SK-N-SH (cell line): ENCODE measurements at places on chromosomes 16 and 17.

- no peaks in the 10 kb centered on the region for H3K27me3 ChIP-seq
- H3K4me1 ChIP-seq = no peaks in the 10 kb centered on the region
- H3K36me3 ChIP-seq = no peaks in the 10 kb centered on the region
- no peak overlapping the region for H3K27ac ChIP-seq
- DNase-seq = no peak
These were observed 142.5 kb upstream of the ELAC2 start for GRCh38 chr17:13160296-13160695.

GRCh38 chr16:78993346-78993745, 607.2 kb downstream of the MAF start:
- DNase-seq = no peak
- no peak overlapping the region for H3K4me3 ChIP-seq
- H3K4me1 ChIP-seq = no peaks in the 10 kb centered on the region
- H3K27me3 ChIP-seq = no peaks in the 10 kb centered on the region

GRCh38 chr17:82234211-82235055, 5.6 kb downstream of the SLC16A3 start:
- H3K36me3 ChIP-seq = peaks cover 14% of the 10 kb centered on the region
- no peak overlapping the region for H3K4me3 ChIP-seq
- no peak for DNase-seq
- peaks cover 19% of the 10 kb centered on the region; the same call in 1 of the 2 replicates for H3K4me1 ChIP-seq
- no peak overlapping the region for H3K27ac ChIP-seq

DNA sequence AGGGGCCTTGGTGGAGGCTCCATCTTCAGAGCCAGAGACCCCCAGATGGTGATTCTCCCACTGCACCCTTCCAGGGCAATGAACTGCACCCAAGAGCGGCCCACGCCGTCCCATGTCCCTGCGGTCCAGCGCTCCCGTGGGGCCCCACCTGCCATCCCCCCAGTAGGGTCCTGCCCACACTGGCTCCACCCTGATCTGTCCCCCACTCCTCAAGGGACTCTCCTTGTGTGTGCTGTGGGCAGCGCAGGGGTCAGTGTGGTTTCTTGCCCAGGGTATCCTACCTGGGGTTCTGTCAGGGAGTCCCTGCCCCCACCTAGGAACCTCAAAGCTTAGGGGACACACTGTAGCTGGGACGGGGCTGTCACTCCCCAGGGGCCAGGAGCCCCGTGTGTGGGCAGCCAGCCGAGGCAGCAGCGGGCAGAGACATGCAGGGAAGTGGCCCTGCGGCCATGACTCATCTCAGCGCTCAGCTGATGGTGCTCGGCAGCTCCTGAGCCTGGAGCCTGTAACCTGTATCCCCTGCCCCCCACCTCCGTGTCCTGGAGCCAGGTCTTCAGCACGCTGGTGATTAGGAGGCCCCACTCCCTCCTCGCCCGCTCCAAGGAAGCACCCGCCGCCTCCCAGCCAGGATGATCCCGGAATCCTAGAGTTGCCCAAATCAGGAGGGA, 35.7 kb upstream of the SSTR5 start:
- no peaks in the 10 kb centered on the region for H3K36me3 ChIP-seq
- peaks cover 54% of the 10 kb centered on the region for H3K27me3 ChIP-seq
- no peak overlapping the region for H3K4me3 ChIP-seq
- no peaks in the 10 kb centered on the region for H3K4me1 ChIP-seq
- H3K27ac ChIP-seq = no peak overlapping the region

GRCh38 chr16:9511389-9511788, 419.9 kb downstream of the HAPSTR1 start:
- H3K27me3 ChIP-seq = no peaks in the 10 kb centered on the region
- H3K4me3 ChIP-seq = no peak overlapping the region
- no peaks in the 10 kb centered on the region for H3K36me3 ChIP-seq
- H3K27ac ChIP-seq = no peak overlapping the region
- DNase-seq = no peak
- H3K4me1 ChIP-seq = no peaks in the 10 kb centered on the region

- no peaks in the 10 kb centered on the region for H3K27me3 ChIP-seq
- H3K4me1 ChIP-seq = no peaks in the 10 kb centered on the region
- no peak overlapping the region for H3K4me3 ChIP-seq
- no peak for DNase-seq
- no peaks in the 10 kb centered on the region for H3K36me3 ChIP-seq
- no peak overlapping the region for H3K27ac ChIP-seq
These were observed 328.4 kb downstream of the MAF start for GRCh38 chr16:79272141-79272577.

DNA sequence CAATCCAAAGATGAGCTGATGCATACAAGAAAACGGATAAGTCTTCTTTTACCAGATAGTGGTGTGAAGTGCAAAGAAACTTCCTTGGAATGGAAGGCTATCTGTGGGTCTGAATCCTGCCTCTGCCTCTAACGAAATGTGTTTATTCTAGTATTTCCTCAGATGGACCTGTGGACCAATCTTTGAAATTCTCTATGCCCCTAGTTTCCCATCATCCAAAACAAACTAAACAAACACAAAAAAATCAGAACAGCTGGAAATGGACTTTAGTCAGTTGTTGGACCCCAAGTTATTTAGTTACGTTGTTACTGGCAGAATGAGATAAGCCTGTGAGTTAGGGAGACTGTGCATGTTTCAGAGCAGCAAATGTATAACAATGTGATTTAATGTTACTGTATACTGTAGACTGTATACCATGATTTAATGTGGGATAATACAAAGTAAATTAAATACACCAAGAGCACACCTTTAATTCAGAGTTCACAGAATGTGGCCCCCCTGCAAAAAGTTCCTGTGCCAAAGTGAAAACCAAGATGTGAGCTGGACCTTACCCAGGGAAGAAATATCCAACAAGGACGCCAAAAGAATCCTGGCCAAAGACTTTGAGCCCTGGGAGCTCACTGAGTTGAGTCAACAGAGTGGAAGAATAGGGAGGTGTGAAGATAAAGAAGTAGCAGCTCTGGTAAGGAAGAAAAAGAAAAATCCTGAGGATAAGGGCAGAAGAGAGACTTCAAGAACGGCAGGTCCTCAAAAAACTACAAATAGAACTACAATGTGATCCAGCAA, 255.2 kb downstream of the CNTNAP4 start:
- H3K36me3 ChIP-seq = no peaks in the 10 kb centered on the region
- H3K4me3 ChIP-seq = no peak overlapping the region
- no peak for DNase-seq
- H3K27me3 ChIP-seq = no peaks in the 10 kb centered on the region
- no peaks in the 10 kb centered on the region; the same call in 1 of the 2 replicates for H3K4me1 ChIP-seq
- H3K27ac ChIP-seq = no peak overlapping the region

GRCh38 chr17:40953881-40954280, 12.9 kb downstream of the KRT39 start:
- no peaks in the 10 kb centered on the region for H3K36me3 ChIP-seq
- peaks cover 12% of the 10 kb centered on the region; the same call in 1 of the 2 replicates for H3K27me3 ChIP-seq
- H3K4me1 ChIP-seq = peaks cover 5% of the 10 kb centered on the region; the same call in 1 of the 2 replicates
- DNase-seq = no peak
- no peak overlapping the region for H3K4me3 ChIP-seq

DNA sequence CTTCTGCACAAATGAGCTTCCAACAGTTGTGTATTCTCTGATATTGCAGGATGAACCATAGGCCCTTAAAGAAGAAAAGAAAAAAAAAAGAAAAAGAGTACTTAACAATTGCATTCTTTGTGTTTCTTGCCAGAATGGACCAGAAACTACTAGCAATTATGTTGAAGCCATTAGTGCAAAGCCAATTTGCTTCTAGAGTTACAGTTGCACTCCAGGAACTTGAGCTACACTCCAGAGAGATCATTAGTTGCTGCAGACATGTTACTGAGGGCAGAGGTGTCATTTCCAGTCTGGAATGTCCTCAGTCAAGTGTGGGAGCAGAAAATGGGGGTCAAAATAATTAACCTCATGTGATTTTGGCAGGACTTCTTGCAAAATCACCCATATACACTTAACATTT, 85.6 kb upstream of the CCL2 start:
- DNase-seq = no peak
- no peaks in the 10 kb centered on the region for H3K36me3 ChIP-seq
- no peaks in the 10 kb centered on the region; the same call in 1 of the 2 replicates for H3K27me3 ChIP-seq
- no peak overlapping the region for H3K27ac ChIP-seq
- no peak overlapping the region for H3K4me3 ChIP-seq
- H3K4me1 ChIP-seq = no peaks in the 10 kb centered on the region; the same call in 1 of the 2 replicates

- no peaks in the 10 kb centered on the region for H3K4me1 ChIP-seq
- no peak for DNase-seq
- no peak overlapping the region for H3K4me3 ChIP-seq
- H3K36me3 ChIP-seq = peaks cover 13% of the 10 kb centered on the region
These were observed 111.3 kb downstream of the AATF start for GRCh38 chr17:37060094-37060493.

- no peak for DNase-seq
- H3K4me3 ChIP-seq = no peak overlapping the region
- no peaks in the 10 kb centered on the region for H3K27me3 ChIP-seq
- H3K4me1 ChIP-seq = peaks cover 7% of the 10 kb centered on the region; the same call in 1 of the 2 replicates
- H3K36me3 ChIP-seq = no peaks in the 10 kb centered on the region
These were observed 12.3 kb upstream of the ADCY7 start for GRCh38 chr16:50254072-50254471.

- peaks cover 16% of the 10 kb centered on the region for H3K36me3 ChIP-seq
- peak overlapping the region; percentile 87; the same call in 1 of the 2 replicates for H3K27ac ChIP-seq
- no peaks in the 10 kb centered on the region for H3K27me3 ChIP-seq
These were observed 1.3 kb downstream of the PSMD12 start for GRCh38 chr17:67364847-67365737.

- H3K4me3 ChIP-seq = no peak overlapping the region
- no peak overlapping the region for H3K27ac ChIP-seq
- DNase-seq = no peak
- no peaks in the 10 kb centered on the region for H3K4me1 ChIP-seq
- peaks cover 30% of the 10 kb centered on the region for H3K27me3 ChIP-seq
These were observed 20.6 kb upstream of the SLC35G3 start for GRCh38 chr17:35214631-35215273.

- H3K27me3 ChIP-seq = no peaks in the 10 kb centered on the region; the same call in 1 of the 2 replicates
- H3K36me3 ChIP-seq = no peaks in the 10 kb centered on the region
- peak; percentile 44 for DNase-seq
- H3K27ac ChIP-seq = no peak overlapping the region
These were observed 9.0 kb upstream of the NKD1 start for GRCh38 chr16:50539053-50539695.

DNA sequence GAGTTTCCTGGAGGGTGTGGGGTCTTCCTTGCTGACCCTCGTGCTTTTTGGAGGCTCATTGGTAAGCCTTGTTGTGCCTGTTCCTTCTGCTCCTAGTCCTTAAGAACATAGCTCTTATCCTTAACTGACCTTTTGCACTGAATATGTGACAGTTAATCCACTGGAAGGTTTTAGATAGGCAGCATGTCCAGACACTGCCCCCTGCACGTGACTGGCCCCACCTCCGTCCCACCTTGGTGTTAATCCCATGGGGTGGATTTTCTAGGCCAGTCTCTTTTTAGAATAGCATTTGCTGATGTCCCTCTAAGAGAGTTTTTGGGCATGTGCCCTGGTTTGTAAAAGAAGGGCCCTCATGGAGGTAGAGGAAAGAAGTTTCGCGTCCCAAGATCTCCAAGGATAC, 58.3 kb downstream of the RBFOX1 start:
- H3K36me3 ChIP-seq = no peaks in the 10 kb centered on the region
- no peaks in the 10 kb centered on the region; the same call in none of the 2 replicates for H3K4me1 ChIP-seq
- H3K27me3 ChIP-seq = no peaks in the 10 kb centered on the region
- no peak for DNase-seq
- no peak overlapping the region for H3K27ac ChIP-seq
- no peak overlapping the region for H3K4me3 ChIP-seq

- H3K4me3 ChIP-seq = no peak overlapping the region
- H3K27me3 ChIP-seq = no peaks in the 10 kb centered on the region
- peaks cover 38% of the 10 kb centered on the region for H3K4me1 ChIP-seq
- no peaks in the 10 kb centered on the region for H3K36me3 ChIP-seq
- no peak overlapping the region for H3K27ac ChIP-seq
These were observed 26.1 kb downstream of the GLG1 start for GRCh38 chr16:74580833-74581232.

DNA sequence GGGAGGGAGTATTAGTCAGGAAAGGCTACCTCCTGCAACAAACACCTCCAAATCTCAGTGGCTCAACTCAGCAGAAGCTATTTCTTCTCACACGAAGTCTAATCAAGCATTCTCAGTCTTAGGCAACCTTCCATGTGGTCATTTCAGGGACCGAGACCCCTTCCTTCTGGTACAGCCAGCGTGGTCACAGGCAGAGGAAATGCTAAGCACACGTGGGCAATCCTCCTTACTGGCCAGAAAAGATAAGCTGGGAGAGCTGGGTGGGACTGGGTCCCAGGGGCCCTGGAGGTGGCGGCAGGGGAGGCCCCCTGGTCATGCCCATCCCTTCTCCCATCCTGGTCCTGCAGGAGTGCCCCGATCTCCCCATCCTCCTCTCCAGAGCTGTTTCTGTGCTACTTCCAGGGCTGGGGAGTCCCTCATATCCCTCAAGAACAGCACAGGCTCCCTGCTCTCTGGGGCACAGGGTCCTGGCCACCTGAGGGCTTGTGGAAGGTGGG, 5.7 kb upstream of the CX3CL1 start:
- H3K4me1 ChIP-seq = peaks cover 2% of the 10 kb centered on the region; the same call in 1 of the 2 replicates
- H3K27me3 ChIP-seq = no peaks in the 10 kb centered on the region
- no peak overlapping the region for H3K4me3 ChIP-seq

DNA sequence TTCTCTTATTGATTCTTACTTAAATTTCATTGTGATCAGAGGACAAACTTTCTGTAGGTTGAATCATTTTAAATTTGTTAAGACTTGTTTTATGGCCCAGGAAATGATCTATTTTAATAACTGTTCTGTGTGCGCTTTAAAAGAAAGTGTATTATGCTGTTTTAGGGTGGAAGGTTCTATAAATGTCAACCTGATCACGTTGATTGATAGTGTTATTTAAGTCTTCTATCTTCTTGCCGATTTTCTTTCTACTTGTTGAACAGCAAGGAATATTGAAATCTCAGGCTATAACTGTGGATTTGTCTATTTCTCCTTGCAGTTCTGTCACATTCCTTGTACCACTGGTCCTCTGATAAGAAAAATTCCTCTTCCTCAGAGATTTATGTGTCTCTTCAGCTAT, 112.7 kb downstream of the TANC2 start:
- H3K27ac ChIP-seq = no peak overlapping the region
- H3K27me3 ChIP-seq = no peaks in the 10 kb centered on the region
- H3K36me3 ChIP-seq = peaks cover 30% of the 10 kb centered on the region

DNA sequence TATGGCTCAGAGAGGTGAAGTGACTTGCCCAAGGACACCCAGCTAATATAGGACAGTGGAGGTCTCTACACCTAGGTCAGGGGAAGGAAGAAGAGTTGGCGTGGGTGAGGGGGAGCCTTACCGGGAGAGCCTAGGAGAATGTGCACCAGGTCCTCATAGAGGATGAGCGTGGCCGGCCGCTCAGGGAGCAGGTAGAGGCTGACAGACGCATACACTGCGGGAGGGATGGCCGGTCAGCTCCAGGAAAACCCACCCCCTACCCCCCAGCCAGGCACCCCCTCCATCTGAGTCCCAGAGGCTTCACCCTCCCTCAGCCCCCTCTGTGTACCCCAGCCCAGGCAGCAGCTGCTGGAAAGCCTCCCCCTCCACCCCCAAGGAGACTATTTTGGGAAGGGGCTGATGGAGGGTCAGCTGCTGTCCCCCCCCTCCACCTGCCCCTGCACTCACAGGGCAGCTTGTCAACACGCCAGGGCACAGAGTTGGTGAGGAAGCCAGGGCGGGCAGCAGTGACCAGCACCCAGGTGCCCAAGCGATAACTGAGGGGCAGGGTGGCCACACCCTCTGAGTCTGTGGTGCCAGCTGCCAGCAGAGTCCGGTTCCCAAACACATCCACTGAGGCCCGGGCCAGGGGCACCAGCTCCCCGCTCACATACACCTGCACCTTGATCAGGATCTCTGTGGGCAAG, 4.1 kb downstream of the FAM171A2 start:
- peaks cover 2% of the 10 kb centered on the region; the same call in 1 of the 2 replicates for H3K36me3 ChIP-seq
- no peak overlapping the region for H3K4me3 ChIP-seq
- peak; percentile 12 for DNase-seq
- H3K27ac ChIP-seq = no peak overlapping the region
- peaks cover 22% of the 10 kb centered on the region; the same call in 1 of the 2 replicates for H3K4me1 ChIP-seq
